ENCODE measurements at places on chromosomes 2 and 18.

DNA sequence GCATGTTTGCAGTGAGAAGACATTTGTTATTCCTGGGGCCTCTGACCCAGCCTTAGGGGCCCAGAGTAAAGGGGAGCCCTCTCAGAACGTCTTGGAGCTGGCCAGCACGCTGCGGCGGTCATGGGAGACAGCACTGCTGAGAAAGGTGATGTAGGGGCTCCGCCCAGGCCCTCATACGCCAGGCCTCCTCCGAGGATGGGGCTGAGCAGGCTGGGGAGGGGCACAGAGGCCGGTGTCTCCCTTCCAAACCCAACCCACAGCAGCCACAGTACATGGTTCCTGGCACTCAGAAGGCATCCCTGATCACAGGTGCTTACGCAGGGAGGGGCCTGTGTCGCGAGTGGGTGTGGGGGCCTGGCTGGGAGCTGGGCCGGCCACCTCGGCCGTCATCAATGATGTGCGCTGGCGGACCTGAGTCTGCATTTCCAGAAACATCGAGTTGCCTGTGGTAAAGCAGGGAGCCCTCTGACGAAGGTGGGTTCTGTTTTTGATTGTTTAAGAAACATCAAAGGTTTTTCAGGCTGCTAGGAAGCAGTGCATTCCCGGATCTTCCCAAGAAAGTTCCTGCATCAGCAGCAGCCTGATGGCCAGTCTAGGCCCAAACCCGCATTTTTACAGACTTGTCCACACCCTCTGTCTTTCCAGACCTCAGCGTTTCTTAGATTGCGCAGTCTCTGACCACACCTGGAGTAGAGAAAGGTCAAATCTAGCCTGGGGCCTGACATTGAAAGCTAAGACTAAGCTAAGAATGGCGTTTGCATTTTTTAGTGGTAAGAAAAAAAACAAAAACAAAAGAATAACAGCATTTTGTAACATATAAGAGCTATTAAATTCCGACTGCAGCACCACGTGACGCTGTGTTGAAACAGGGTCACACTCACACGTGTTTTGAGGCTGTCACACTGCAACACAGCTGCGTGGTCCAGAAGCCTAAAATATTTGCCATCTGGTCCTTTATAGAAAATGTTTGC, 51.2 kb upstream of the PXDN start:
- DNase-seq: no peak

GRCh38 chr18:7520200-7520785, 46.8 kb upstream of the PTPRM start:
- DNase-seq: no peak

DNA sequence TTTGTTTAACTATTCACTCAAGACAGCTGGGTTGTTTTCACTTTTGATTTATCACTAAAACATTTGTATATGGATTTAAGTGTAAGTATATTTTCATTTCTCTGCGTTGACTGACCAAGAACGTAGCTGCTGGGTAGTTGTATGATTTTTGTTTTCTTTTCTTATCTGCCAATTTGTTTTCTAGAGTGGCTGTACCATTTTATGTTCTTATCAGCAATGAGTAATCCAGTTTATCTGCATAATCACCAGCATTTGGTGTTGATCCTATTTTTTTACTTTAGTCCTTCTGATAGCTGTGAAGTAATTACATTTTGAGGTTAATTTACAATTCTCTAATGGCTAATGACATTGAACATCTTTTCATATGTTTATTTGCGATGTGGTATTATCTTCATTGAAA, 1178.4 kb upstream of the TMEFF2 start:
- no peak for DNase-seq

- no peak for DNase-seq
Observed at GRCh38 chr2:94987074-94988020, 38.2 kb upstream of the MAL start.

DNA sequence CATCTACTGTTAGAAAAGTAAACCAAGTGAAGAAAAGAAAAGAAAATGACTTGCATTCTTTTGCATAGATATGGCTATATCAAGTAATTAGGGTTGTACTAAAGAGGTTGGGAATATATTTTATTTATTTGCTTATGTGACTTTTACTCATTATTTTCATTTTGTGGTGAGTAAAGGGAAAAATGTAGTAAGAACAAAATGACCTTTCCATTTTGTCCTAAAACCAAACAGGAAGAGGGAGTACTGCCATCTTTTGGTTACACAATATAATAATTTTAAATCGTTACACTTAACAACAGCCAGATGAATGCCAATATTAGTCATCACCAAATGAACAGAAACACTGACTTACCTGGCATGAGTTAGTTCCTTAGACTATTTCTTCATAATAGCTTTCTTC, 47.3 kb upstream of the NDUFV2 start:
- no peak for DNase-seq

- DNase-seq: no peak
Observed at GRCh38 chr18:12819322-12819721, 64.7 kb downstream of the PTPN2 start.

- no peak for DNase-seq
Observed at GRCh38 chr2:154532763-154533162, 165.7 kb upstream of the KCNJ3 start.

- no peak for DNase-seq
Observed at GRCh38 chr2:94870440-94871225, 597 bp upstream of the TEKT4 start.

DNA sequence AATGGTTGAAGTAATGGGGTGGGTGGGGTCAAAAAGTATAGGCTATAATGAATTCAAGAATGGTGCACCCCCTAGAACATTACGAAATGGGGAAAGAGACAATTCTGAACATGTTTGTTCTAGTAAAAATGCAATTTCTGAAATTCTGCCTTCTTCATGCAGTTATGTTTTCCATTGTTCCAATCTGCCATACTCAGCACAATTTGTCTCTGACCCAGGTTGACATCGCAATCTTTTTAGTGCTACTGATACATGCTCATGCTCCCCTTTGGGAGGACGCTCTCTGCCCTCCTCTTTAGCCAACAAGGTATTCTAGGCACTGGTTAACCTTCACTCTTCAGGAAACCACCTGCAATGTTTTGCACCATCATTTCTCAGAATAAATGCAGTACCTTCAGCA, 1303.9 kb upstream of the PIK3C3 start:
- no peak for DNase-seq

GRCh38 chr18:67232991-67233390, 283.5 kb downstream of the DSEL start:
- DNase-seq: no peak

- no peak for DNase-seq
Observed at GRCh38 chr18:22293417-22293816, 124.0 kb downstream of the GATA6 start.

GRCh38 chr18:63339920-63340484, 20.4 kb upstream of the BCL2 start:
- no peak for DNase-seq

- DNase-seq: no peak
Observed at GRCh38 chr2:218368621-218369153, 12.0 kb downstream of the CATIP start.

DNA sequence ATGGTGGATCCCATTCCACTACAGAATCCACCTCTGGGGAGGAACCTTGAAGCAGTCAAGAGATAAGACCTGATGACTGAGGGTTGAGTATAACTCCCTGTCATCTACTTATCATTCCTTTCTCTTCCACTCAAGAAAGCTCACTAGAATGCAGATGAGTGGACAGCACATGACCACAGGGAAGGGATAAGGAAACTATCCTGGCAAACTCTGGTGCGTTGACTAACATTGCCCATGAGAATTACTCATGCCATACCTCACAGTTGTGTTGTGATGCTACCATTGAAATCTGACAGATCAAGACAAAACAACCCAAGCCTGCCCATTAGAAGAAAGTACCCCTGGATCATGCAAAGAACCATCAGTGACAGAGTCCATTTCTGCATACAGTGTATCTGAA, 26.5 kb downstream of the SLC16A14 start:
- DNase-seq: no peak

DNA sequence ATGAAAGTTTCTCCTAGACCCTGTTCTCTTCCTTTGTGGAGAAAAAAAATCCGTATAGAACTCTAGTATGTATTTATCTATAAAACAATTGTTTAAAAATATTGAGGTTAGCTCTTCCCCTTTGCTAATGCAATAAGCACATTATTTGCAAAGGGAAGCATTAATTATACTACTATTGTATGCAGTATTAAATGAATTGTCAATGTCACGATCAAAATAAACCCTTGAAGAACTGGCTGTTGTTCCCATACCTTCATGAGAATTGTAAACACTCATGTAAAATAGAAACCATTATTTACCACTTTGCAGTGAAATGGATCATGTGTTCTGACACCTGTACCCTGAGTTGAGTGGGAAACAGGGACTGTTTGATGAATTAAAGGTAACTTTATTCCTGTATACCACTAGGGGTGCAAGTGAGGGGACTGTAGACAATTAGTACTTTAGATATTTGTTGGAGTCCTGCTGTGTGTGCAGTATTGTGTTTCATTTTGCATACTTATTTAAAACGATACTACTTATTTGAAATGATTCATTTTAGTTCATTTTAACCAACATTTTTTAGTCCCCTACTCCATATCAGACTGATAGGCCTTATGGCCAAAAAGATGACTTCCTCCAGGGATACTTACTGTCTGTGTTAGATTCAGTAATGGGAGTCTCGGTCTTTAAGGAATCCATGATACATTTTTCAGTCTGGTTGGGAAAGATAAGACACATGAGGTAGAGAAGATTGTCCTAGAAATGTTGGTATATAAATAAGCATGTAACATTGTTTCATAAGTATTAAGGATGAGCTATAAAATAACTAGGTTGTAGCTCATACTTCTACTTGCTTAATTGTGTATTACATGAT, 7.9 kb downstream of the PKP4 start:
- no peak for DNase-seq

- no peak for DNase-seq
Observed at GRCh38 chr2:69459936-69460335, 22.7 kb upstream of the NFU1 start.

DNA sequence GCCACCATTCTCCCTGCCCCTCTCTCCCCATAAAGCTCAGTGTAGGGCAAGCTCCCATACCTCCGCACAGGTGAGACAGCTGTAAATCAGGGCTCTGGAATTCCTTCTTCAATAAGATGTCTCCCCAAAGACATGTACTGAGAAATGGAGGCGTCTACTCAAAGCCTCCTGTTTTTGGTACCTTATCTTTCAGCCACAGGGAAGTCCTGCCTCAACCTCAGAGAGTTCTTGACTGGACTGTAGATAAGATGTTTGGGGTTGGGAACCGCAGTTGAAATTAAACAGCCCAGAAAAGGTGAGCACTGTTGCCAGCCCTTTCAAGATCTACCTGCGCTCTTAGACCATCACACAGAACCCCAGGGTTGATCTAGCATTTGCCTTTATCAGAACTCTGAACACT, 1.4 kb upstream of the GALNT14 start:
- no peak for DNase-seq

DNA sequence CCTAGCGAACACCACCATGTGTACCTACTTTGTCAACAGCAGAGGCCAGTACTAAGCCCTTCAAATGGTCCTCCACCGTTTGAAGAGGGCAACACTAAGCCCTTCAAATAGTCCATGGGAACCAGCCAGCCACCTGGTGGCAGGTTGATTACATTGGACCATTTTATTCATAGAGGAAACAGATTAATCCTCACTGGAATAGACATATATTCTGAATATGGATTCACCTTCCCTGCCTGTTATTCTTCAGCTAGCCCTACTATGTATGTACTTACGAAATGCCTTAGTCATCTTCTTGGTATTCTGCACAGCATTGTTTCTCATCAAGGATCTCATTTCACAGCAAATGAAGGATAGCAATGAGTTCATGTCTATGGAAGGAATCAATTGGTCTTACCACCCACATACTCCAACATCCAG, 10.0 kb upstream of the ZNF396 start:
- no peak for DNase-seq

- DNase-seq: no peak
Observed at GRCh38 chr2:2798337-2798736, 467.3 kb upstream of the MYT1L start.

DNA sequence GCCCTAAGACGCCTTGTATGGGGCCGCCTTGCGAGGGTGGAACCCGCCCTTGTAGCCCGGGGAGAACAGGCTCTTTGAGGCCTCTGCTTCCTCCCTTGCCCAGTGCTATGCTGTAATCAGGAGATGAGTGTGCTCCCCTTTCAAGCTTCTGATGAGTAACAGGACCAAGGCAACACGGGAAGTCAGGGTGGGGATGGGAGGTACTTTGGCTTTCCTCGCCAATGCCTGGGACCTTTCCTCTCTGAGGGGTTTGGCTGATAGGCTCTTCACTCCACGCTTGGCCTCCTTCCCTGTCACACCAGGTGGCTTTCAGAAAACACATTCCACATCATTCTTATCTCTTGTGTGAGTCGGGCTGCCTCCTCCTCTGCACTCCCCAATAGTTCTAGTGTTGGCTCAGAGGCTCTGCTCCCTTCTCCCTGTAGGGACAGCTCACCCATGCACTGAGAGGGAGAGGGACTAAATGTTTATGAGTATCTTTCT, 223.7 kb upstream of the TRIB2 start:
- DNase-seq: no peak

GRCh38 chr2:160249876-160250275, 49.8 kb upstream of the ITGB6 start:
- DNase-seq: no peak

- no peak for DNase-seq
Observed at GRCh38 chr2:72236445-72237067, 88.9 kb upstream of the CYP26B1 start.

GRCh38 chr2:202933139-202933510, 21.1 kb downstream of the CARF start:
- no peak for DNase-seq

DNA sequence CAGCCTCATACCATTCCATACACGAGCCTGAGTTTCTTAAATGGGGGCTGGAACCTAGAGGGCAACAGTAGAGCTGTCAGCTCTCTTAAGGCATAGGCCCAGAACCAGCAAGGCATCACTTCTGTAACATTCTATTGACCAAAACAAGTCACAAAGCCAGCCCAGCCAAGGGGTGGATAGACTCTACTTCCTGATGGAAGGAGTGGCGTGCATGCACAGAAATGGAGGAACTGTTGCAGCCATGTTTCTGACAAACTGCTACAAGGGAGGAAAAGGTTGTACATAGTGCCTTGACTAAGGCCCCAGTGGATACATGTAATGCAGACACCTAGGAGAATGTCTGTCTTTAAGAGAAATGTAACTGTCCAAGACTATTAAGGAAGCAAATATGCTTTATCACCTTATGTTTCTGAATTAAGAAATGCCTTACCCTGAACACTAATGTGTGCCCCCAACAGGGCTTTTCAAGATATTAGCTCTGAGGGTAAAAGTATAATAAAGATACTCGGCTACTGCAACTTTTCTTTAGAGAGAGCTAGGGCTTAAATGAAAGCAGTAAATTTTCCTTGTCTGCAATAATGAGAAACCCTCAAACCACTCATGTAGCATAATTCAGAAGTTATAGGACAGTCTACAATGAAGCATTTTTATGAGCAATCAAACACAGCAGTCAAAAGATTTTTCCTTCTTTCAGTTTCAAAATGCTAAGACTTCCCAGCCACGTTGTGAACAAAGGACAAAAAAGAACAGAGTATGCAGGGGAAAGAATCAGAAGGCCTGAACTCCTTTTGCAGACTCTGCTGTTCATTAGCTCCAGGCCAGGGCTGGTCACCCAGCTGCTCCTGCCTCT, 35.1 kb upstream of the CDC42EP3 start:
- no peak for DNase-seq

- DNase-seq: no peak
Observed at GRCh38 chr2:198916548-198917080, 541.1 kb downstream of the SATB2 start.

Data from stimulated activated CD8-positive, alpha-beta memory T cell treated with anti-CD3 and anti-CD28 coated beads, Interleukin-15, amount 100 ng/mL, for 1 hour (primary cell).